ENCODE measurements at places on chromosomes 7 and 10.

DNA sequence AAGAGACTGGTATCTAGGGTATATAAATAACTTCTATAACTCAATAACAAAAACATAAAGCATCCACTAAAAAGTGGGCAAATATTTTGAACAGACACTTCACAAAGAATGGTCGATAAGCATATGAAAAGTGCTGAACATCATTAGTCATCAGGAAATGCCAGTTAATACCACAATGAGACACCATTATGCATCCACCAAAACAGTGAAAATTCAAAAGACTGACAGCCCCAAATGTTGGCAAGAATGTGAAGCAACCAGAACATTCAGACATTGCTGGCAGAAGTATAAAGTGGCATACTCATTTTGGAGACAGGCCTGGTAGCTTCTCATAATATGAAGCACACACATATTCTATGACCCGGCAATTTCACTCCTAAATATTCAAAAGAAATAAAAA is 26.5 kb upstream of the GSAP start:
- DNase-seq: no peak

DNA sequence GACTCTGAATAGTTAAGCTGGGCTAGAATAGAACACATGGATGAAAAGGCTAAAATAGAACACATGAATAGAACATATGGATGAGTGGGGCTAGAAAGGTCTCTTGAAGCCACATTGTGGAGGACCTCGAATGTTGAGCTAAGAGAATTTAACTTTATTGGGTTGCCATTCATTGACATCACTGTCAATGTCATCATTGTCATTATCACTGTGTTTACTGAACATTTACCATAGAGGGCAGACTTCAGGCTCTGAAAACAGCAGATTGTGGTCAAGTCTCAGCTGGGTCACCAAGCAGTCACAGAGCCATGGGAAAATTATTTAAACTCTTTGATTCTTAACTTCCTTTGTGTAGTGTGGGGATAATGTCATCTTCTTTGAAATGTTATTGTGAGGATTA is 80.4 kb downstream of the WDFY4 start:
- no peak for DNase-seq

DNA sequence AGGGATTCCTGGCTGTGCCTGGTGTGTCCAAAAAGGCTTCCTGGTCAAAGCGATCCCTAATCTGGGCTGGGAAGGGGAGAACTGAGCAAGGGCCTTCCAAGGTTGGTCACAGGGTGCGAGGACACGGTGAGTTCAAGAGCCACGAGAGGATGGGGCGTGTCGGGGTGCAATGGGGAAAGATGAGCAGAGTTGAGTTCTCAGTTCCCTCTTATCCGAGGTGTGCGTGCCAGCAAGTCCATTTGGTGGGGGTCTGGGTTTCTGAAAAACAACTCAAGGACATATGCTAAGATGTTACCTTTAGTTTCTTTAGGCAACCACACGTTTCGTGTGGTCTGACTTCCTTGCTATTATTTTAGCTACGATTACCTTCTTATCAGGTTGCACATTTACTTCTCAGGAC is 1.3 kb downstream of the ZNF775 start:
- DNase-seq: no peak

GRCh38 chr10:5234106-5234860 is 37.6 kb downstream of the AKR1C4 start:
- DNase-seq: peak; percentile 3
